ENCODE measurements at places on chromosomes 1 and 21.

DNA sequence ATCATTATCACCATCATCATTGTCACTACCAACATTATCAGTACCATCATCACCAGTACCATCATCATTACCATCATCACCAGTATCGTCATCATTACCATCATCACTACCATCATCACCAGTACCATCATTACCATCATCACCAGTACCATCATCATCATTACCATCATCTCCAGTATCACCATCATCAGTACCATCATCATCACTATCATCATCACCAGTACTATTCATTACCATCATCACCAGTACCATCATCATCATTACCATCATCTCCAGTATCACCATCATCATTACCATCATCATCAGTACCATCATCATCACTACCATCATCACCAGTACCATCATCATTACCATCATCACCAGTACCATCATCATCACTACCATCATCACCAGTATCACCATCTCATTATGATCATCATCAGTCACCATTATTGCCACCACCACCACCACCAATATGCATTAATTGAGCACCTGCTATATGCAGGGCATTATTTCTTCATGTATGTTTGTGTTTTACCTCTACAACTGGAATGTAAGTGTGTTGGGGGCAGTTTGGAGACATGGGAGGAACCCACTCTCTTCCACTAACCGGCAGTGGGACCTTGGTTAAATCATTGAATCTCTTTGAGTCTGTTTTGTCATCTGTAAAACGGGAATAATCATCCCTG lies 7.0 kb downstream of the ZBTB8B start:
- DNase-seq: no peak

DNA sequence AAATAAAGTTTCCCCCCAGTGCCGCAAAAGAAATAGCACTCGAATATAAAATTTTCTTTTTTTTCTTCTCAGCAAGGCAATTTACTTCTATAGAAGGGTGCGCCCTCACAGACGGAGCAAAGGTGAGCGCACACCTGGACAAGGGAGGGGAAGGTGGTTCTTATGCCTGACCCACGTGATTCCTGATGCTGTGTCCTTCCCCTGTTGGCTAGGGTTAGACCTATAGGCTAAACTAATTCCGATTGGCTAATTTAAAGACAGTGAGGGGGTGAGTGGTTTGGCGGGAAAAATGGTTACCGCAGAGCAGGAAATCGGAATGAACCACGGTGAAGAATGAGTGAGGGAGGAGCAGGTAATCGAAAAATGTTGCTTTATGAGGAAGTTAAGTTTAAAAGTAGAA lies 607 bp upstream of the FAAH start:
- DNase-seq: no peak

GRCh38 chr1:228697207-228698016 lies 37.9 kb upstream of the RHOU start:
- no peak for DNase-seq

- no peak for DNase-seq
These were observed 883 bp downstream of the SLC66A1 start for GRCh38 chr1:19312782-19313635.

DNA sequence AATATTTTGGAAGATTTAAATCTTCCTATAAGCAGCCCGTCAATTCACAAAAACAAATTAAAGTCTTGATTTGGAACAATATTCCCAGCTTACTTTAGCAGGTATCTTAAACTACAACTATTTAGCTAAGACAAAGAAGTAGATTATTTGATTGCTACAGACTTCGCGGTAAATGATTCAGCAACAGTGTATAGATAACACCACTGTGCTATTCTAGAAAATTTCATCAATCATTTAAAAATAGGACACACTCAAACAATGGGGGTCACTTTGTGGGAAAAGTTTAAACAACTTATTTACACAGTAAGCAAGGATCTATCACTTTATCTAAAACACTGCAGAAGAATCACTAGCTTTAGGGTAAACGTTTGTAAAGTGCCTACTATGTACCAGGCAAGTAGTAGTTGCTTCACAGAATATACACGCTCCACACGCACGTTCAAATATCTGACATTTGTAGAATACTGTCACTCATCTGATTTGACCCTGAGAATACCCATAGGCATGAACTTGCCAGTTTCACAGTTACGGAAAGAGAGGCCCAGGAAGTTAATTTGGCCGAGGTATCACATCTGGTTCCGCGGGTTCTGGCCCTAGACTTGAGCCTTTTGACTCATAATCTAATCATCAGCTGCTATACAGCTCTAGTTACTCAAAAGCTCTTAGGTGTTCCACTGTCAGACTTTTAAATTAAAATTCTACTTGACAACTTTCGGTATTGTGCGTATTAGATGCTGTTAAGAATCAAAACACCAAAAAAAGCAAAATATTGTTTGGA lies 876 bp downstream of the DENND2C start:
- DNase-seq: no peak

- no peak for DNase-seq
These were observed 122.1 kb downstream of the EDEM3 start for GRCh38 chr1:184632415-184633175.

DNA sequence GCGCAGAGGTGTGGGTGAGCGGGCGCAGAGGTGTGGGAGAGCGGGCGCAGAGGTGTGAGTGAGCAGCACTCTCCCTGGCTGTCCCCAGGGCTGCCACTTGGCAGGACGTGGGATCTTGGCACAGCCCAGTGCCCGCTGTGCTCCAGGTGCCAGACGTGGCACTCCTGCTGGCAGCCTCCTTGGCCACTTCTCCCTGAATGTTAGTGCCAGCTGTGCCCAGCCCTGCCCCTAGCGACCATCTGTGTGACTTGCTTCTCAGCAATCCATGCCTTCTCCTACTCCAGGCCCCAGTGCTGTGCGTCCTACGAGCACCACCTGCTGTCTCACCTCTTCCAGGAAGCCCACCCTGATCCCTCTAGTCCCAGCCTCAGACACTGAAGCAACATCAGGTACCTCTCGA lies 30.5 kb downstream of the KRTAP10-1 start:
- no peak for DNase-seq

GRCh38 chr1:193237381-193237978 lies 51.1 kb upstream of the B3GALT2 start:
- no peak for DNase-seq

GRCh38 chr1:235014756-235015155 lies 113.9 kb downstream of the TOMM20 start:
- DNase-seq: no peak

GRCh38 chr1:165635823-165636222 lies 4.8 kb downstream of the MGST3 start:
- DNase-seq: no peak

DNA sequence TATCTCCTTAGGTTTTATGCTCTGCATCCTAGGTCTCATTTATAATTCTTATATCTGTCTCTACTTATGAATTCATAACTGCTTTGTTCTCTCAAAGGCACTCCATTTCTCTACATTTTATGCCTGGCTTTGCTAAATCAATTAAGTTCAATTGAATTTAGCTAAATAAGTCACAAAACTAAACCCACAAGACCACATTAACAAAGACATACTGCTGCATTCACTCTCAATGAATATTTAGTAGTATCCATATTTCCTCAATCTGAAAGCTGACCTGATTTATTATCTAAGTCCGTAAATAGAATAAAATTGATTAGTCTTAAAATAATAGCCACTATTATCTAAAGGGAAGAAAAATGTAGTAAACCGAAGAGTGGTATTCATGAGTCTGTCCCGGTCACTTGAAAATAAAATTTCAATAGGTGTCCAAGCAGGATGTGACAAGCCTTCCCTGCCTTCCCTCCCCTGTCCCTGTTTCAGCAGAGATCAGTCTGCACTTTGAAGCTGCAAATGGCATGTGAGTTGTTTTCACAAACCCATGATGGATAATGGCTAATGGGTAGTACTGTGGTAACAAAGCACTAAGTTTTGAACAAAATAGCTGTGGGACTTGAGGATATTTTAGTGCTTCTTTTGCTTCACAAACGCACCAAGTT lies 295.0 kb upstream of the NCAM2 start:
- no peak for DNase-seq

- DNase-seq: no peak
These were observed 68.7 kb downstream of the LMX1A start for GRCh38 chr1:165287781-165288180.

DNA sequence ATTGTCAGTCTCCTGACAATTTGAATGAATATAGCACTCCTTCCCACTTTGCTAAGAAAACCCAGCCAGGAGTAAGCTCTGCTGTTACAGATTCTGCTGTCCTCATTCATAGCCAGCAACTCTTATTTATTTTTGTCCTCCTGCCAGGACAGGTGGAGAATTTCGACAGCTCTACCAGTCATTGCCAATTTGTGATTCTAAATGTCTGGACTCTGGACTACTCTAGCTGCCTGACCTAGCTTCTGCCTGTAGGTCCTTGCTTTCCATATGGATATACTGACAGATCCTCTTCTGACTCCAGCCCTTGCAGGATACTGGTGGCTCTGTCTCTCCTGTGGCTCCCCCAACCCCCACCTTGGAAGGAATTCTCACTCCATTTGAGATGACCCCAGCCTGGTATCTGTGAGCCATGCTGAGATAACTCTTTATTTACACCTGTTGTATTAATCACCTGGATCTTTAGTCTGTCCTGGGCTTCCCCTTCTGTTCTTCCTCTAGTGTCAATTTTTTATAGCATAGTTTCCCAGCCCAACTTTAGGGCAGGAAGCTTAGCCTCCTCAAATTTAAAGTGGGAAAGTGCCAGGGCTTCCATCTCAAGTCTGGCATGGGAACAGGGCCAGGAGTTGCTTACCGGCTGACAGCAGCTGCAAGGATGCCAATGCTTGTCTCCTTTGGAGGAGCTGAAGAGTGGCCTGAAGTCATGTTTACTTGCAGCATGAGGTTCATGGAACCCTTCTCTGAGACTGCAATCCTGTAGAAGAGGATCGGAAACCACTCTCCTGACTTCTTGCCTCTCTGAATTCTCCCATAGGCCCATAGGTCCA lies 6.7 kb downstream of the PM20D1 start:
- DNase-seq: no peak

GRCh38 chr1:236176337-236177336 lies 34.3 kb downstream of the GPR137B start:
- no peak for DNase-seq

- no peak for DNase-seq
These were observed 68.1 kb downstream of the VWA5B1 start for GRCh38 chr1:20358761-20359263.

- no peak for DNase-seq
These were observed 57.2 kb upstream of the LRRN2 start for GRCh38 chr1:204742676-204743251.

Measured in activated T-helper 2 cell treated with anti-CD3 and anti-CD28 coated beads, Interferon-gamma antibody, Interleukin-2, Interleukin-4, amounts not matched to agents 10 μg/mL and 5 μg/mL and 100 μg/mL, durations not matched to agents 14 hours and 24 hours and 36 hours (primary cell).